Body of pancreas (tissue), 4 donors: ENCODE measurements at places on chromosomes 5 and 9. TPM values are rescaled to one million over a fixed set of nuclear protein-coding genes. Genes with fewer than 3 reads are reported as not detected.

DNA sequence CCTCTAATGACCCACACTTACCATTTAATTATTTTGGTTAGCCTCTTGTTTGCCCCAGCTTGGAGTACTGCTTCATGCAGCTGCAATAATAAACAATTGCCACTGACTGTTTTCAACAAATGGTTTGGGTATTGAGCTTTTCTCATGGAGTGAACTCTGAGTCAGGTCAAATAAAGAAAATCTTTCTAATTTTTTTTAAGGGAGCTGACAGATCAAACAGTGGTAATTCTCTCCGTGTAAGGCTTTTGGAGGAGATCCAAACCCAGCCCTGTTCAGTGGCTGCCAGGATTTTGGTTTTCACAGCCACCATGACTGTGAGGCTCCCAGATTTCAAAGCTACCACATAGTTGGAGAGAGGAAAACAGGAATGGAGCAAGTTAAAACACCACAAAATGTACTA, 110.7 kb upstream of the EFNA5 start:
- no peaks in the 10 kb centered on the region for H3K36me3 ChIP-seq
- no peak overlapping the region for H3K27ac ChIP-seq
- peaks cover 6% of the 10 kb centered on the region for H3K4me1 ChIP-seq
- H3K4me3 ChIP-seq = no peak overlapping the region
- no peak for DNase-seq
- no peaks in the 10 kb centered on the region for H3K27me3 ChIP-seq

- no peaks in the 10 kb centered on the region for H3K27me3 ChIP-seq
- no peak overlapping the region for H3K4me3 ChIP-seq
- H3K4me1 ChIP-seq = no peaks in the 10 kb centered on the region
- no peak overlapping the region for H3K27ac ChIP-seq
- DNase-seq = peak; percentile 7
Measured at GRCh38 chr5:179272326-179273072, 72.8 kb downstream of the ADAMTS2 start.

DNA sequence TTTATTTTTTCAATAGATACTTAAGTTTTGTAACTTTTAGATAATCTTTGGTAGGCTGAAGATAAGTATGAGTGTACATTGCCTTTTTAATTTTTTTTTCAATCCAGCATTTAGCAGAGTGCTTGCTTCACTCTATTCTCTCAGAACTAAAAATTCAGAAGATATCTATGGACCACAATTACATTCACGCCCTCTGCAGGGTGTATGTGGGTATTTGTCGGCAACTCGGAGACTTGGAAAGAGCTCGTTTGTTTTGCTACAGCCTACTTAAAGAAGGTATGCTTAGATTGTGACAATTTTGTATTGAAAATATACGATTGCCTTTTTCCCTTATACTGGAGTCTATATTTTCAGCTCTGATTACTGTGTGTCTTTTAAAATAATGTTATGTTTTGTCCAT, 43.8 kb downstream of the ICE1 start:
- H3K27ac ChIP-seq = no peak overlapping the region
- no peak for DNase-seq
- H3K36me3 ChIP-seq = peaks cover 27% of the 10 kb centered on the region
- no peak overlapping the region for H3K4me3 ChIP-seq

DNA sequence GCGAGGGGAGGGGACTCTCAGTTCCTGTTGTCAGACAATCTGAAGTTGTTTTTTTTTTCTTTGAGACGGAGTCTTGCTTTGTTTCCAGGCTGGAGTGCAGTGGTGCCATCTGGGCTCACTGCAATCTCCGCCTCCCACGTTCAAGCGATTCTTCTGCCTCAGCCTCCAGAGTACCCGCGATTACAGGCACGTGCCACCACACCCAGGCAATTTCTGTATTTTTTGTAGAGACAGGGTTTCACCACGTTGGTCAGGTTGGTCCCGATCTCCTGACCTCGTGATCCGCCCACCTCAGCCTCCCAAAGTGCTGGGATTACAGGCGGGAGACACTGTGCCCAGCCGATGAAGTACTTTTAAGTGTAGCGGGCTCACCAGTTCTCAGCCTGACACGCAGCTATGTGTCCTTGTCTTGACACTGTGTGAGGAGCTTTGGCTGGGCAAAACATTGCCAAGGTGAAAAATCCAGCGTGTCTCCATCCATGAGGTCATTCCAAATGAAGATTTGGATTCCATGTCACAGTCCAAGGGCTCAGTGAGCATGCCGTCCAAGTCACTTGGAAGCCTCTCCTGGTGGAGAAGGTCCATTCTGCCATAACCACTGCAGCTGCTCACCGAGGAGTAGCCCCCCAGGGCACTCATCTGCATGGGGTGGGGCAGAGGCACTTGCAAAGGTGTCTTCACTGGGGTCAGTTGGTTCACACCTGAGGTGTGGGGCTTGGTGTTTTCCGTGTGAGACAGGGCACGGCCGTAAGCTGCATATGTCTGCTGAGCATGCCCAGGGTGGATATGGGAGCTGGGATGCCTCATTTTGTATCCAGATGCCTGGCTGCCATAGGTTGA, 32.0 kb downstream of the OR2V1 start:
- H3K27ac ChIP-seq = no peak overlapping the region
- H3K27me3 ChIP-seq = no peaks in the 10 kb centered on the region
- H3K36me3 ChIP-seq = no peaks in the 10 kb centered on the region
- DNase-seq = no peak
- peaks cover 4% of the 10 kb centered on the region for H3K4me1 ChIP-seq

DNA sequence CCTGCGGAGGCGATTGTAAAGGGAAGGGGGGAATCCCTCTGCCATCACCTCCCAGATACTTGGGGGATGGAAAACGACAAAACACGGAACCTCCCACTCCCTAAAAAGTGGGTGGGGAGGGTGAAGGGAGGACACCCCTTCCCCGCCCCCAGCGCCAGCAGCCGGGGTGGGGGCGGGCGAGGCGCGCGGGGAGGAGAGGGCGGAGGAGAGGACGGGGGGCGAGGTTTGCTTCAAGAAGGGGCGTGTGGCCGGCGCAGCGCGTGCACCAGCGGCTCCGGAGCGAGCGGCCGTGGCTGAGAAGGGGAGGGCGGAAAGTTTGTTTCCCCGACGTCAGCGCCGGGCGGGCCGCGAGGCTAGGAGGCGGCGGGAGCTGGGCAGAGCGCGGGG, at the start of gene PRRX2:
TSS of gene PRRX2 (plus strand) at position 259 of the 387 bp plus-strand sequence. CDS start 221 bp downstream, outside the sequence.
- no peaks in the 10 kb centered on the region for H3K27me3 ChIP-seq
- H3K36me3 ChIP-seq = no peaks in the 10 kb centered on the region
- H3K4me1 ChIP-seq = peaks cover 6% of the 10 kb centered on the region
- DNase-seq = no peak
- H3K27ac ChIP-seq = no peak within 1 kb of the TSS
- no peak within 1 kb of the TSS for H3K4me3 ChIP-seq

BRINP1 gene
- 1.0 TPM for total RNA-seq

CHSY3 gene
- total RNA-seq = 6.5 TPM

F12 gene
- 0.33 TPM for total RNA-seq

SLCO6A1 gene
- not detected for total RNA-seq

STK32A gene
- 6.6 TPM for total RNA-seq
